Liver (tissue), 10 donors: ENCODE measurements at places on chromosomes 12 and 14. TPM values are rescaled to one million over a fixed set of nuclear protein-coding genes. Genes with fewer than 3 reads are reported as not detected.

Gene SIX6
- not detected for total RNA-seq

Gene IL31
- total RNA-seq = not detected

Gene SLC5A8
- total RNA-seq = not detected

DNA sequence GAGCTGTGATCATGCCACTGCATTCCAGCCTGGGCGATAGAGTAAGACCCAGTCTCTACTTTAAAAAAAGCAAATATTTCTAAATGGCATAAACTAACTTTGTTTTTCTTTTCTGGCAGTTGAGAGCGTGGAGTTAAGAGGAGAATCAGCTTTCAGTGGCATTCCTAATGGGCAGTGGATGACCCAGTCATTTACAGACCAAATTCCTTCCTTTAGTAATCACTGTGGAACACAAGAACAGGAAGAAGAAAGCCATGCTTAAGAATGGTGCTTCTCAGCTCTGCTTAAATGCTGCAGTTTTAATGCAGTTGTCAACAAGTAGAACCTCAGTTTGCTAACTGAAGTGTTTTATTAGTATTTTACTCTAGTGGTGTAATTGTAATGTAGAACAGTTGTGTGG lies 21.2 kb downstream of the TDG start:
- H3K27me3 ChIP-seq = no peaks in the 10 kb centered on the region
- no peak for DNase-seq
- H3K4me1 ChIP-seq = no peaks in the 10 kb centered on the region

DNA sequence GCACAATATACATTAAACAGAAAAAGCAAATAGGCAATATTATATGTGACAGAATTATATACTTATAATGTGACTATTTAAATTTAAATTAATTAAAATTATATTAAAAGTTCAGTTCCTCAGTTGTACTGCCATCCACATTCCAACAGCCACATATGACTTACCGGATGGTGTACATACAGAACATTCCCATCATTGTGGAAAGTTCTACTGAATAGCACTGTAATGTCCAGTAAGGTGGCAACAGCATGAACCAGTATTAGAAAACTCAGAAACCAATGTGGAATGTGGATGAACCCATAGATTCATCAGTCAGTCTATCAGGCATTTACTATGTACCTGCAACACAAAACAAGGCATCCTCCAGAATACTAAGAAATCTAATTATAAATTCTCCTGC lies 12.4 kb downstream of the ATG14 start:
- peaks cover 15% of the 10 kb centered on the region for H3K36me3 ChIP-seq
- no peak for DNase-seq
- H3K4me1 ChIP-seq = no peaks in the 10 kb centered on the region
- H3K4me3 ChIP-seq = no peak overlapping the region
- no peak overlapping the region for H3K27ac ChIP-seq

DNA sequence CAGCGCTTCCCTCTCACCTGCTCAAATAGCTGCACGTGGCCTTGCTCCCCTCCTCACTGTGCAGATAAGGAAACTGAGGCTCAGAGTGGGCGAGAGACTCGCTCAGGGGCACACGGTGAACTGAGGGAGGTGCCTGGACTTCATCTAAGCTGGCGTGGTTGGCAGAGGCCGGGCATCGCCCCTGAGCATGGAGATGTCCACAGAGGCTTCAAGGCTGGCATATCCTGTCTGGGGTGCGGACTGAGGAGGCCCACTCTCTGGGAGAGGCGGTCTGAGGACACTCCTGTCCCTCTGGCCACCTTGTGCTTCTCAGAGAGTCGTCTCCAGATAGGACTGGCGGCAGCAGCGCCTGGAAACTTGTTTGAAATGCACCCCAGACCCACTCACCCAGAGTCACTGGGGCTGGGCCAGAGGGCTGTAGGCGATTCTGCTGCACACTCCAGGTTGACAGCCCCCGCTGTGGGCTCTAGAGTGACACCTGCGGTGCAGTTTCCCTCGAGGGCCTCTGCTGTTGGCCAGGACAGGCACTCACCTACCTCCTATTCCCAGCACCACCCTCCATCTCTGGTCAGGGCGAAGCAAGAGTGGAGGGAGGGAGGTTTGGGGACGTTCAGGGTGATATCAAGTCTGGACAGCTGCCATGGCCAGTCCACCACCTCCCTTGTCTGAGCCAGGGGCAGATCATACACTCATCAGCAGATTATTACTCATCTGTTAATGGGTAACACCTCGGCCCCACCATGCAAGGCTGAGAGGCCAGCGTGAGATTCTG lies 11.2 kb upstream of the LBHD2 start:
- H3K4me3 ChIP-seq = no peak overlapping the region
- no peaks in the 10 kb centered on the region for H3K27me3 ChIP-seq
- no peaks in the 10 kb centered on the region for H3K36me3 ChIP-seq
- peaks cover 4% of the 10 kb centered on the region for H3K4me1 ChIP-seq
- no peak overlapping the region for H3K27ac ChIP-seq

GRCh38 chr12:85949253-85949652 lies 75.2 kb downstream of the NTS start:
- H3K27ac ChIP-seq = no peak overlapping the region
- no peaks in the 10 kb centered on the region for H3K27me3 ChIP-seq
- H3K4me1 ChIP-seq = no peaks in the 10 kb centered on the region
- no peaks in the 10 kb centered on the region for H3K36me3 ChIP-seq
- no peak overlapping the region for H3K4me3 ChIP-seq

DNA sequence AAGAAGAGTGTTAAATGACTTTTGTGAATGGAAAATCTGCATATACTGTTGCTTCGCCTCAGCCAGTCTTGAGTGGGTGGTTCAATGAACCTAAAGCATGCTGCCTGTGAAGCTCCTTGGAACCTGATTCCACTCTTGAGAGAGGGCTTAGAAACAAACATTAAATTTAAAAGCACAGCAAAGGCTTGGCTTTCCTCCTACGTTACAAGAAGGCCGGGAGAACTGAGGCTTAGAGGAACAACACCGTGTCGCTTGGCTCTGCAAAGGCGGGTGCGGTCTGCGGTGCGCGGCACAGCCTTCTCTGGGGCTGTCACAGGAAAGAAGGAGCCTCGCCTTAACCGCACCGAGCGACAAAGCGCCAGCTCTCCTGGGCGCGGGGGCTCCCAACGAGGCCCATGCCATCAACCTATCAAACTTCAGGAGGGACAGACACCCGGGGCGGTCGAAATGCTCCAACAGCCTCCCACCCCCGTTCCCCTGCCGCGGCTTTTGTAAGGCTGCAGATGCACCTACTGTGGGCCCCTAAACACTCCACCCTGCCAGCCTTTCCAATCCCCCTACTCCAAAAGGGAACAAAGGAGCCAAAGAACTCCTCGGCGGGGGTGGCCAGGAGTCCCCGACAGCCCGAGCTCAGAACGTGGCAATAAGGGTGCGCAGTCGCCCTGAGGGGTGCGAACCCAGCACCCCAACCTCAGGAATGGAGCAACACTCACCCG lies 729 bp downstream of the OSBPL8 start:
- H3K4me3 ChIP-seq = peak overlapping the region; percentile 87
- H3K27me3 ChIP-seq = no peaks in the 10 kb centered on the region
- H3K4me1 ChIP-seq = peaks cover 24% of the 10 kb centered on the region
- H3K27ac ChIP-seq = peak overlapping the region; percentile 98
- H3K36me3 ChIP-seq = no peaks in the 10 kb centered on the region
- peak; percentile 73 for DNase-seq

GRCh38 chr14:82398256-82398655 lies 864.6 kb upstream of the SEL1L start:
- no peak for DNase-seq
- H3K27me3 ChIP-seq = no peaks in the 10 kb centered on the region
- H3K4me3 ChIP-seq = no peak overlapping the region
- no peaks in the 10 kb centered on the region for H3K36me3 ChIP-seq
- no peaks in the 10 kb centered on the region for H3K4me1 ChIP-seq
- H3K27ac ChIP-seq = no peak overlapping the region

DNA sequence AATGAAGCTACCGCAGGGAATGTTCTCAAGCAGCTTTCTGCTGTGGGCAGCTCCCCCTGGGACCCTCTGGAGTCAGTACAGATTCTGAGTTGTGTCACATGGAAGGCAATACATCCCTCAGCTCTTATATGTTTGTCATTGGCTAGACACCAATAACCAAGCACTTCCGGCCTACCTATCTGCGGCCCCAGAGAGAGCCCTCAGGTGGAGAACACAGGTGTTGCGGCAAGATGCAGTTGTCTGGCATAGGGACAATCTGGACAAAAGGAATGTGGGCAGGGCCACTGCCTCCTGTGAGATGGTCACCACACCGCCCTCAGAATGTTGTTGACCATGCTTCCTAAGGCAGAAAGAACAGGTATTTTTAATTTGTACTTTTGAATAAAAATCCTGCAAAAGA lies 118.7 kb downstream of the BRMS1L start:
- H3K27ac ChIP-seq = no peak overlapping the region
- H3K4me1 ChIP-seq = no peaks in the 10 kb centered on the region
- no peaks in the 10 kb centered on the region for H3K36me3 ChIP-seq
- H3K27me3 ChIP-seq = no peaks in the 10 kb centered on the region

GRCh38 chr12:108711489-108712164 lies 19.7 kb downstream of the CORO1C start:
- H3K4me3 ChIP-seq = no peak overlapping the region
- no peak for DNase-seq
- no peaks in the 10 kb centered on the region for H3K36me3 ChIP-seq
- H3K4me1 ChIP-seq = no peaks in the 10 kb centered on the region
- H3K27ac ChIP-seq = no peak overlapping the region
- H3K27me3 ChIP-seq = no peaks in the 10 kb centered on the region

DNA sequence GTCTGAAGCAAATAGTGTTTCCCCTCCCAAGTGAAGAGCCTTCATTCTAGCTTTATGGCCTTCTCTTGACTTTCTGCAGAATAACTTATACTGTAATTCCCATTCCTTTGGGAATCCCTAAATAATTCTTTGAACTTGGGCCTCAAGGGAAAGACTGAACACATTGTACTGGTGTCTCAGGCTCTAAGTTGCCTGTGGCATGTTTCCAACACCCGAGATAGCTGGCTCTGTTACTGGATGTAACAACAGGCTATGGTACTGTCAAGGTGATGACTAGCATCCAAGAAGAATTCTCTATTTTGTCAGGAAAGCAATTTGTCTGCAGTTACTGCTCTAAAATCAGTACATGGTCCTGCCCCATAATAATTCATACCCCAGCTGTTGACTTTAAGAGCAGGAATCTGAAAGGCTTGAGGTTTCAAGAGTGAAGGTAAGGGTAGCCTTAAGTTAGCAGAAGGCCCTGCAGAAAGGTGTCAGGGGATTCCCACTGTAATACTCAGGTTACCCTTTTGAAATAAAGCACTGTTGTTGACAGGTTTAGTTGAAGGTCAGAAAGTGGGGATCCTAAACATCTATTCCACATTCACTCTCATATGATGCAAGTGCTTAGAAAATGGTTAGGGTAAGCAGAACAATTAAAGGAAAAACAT lies 5.2 kb downstream of the GPX2 start:
- peaks cover 9% of the 10 kb centered on the region for H3K4me1 ChIP-seq
- H3K27me3 ChIP-seq = no peaks in the 10 kb centered on the region
- H3K36me3 ChIP-seq = peaks cover 6% of the 10 kb centered on the region
- H3K27ac ChIP-seq = no peak overlapping the region
- no peak for DNase-seq
